ENCODE measurements at places on chromosomes 7 and 10. TPM values are rescaled to one million over a fixed set of nuclear protein-coding genes. Genes with fewer than 3 reads are reported as not detected.
A peak's percentile ranks its signal among the peaks of the same experiment; 100 is the strongest.

DNA sequence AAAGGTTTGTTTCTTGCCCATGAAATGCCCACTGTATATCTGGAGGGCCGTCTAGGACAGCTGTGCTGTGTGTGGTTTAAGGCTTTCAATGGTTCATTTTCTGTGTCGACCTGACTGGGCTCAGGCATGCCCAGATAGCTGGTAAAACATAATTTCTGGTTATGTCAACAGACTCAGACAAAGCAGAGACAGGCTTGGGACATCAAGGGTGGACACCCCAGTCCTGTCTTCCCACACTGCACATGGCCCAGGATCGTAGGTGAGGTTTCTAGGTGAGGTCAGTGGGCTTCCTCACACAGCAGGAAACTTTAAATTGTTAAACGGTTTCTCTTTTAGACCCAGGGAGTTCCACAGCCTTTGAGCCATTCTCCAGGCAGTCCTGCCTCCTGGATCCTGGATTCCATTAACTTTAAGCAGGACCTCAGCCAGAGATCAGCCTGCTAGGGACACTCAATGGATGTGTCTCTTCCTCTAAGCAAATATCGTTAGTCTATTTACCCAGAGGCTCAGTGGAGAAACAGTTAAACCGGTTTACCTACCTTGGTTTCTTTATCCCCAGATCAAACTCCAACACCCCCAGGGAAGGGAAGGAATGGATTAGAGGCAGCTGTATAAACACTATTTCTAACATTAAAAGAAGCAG is 66.4 kb downstream of the ST8SIA6 start:
- no peak for DNase-seq

DNA sequence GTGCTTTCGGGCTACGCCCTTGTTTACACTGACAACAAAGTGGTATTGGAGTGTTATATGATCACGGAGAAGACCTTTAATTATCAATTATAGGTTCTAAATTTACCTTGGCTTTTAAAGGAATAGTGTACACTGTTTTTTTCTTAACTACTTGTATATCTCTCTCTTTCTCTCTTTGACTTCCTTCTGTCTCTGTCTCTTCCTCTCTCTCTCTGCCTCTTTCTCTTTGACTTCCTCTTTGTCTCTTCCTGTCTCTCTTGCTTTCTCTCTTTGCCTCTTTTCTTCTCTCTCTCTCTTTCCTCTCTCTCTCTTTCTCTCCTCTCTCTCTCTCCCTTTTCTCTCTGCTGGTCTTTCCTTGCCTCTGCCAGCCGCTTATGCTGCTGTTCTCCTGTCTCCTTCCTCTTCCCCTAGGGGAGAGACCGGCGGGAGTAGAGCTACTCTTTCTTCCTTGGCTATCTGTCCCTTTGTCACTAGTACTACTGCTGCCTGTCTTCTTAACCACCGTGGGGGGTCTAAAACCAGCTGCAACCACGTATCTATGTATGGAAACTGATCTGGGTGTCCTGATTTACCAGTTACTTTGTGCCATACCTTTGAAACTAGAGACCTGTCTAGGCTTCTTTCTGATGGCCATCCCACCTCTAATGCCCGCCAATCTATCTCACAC is 36.9 kb upstream of the GSDME start:
- DNase-seq = no peak

DNA sequence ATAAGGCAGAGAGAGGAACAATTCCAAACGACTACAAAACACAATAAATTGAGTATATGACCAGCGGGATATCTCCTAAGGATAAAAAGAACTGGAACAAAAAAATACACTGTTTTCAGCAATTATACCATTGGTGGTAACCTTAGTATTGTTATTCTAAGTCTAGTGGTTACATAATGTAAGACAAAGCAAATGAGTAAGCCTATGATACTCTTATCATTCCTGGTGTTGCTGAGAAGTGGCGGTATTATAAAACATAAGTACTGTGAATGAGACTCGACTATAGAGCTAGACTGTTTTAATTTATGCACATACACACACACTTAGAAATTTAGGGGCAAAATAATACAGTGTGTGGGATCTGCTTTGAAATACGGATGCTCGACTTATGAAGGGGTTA is 107.7 kb downstream of the NRBF2 start:
- DNase-seq = no peak

- DNase-seq = no peak
Measured at GRCh38 chr10:77082601-77083252, 554.9 kb downstream of the KCNMA1 start.

- no peak for DNase-seq
Measured at GRCh38 chr7:115693779-115694178, 336.8 kb downstream of the TFEC start.

GRCh38 chr10:119919826-119920225 is 27.3 kb downstream of the SEC23IP start:
- no peak for DNase-seq

DNA sequence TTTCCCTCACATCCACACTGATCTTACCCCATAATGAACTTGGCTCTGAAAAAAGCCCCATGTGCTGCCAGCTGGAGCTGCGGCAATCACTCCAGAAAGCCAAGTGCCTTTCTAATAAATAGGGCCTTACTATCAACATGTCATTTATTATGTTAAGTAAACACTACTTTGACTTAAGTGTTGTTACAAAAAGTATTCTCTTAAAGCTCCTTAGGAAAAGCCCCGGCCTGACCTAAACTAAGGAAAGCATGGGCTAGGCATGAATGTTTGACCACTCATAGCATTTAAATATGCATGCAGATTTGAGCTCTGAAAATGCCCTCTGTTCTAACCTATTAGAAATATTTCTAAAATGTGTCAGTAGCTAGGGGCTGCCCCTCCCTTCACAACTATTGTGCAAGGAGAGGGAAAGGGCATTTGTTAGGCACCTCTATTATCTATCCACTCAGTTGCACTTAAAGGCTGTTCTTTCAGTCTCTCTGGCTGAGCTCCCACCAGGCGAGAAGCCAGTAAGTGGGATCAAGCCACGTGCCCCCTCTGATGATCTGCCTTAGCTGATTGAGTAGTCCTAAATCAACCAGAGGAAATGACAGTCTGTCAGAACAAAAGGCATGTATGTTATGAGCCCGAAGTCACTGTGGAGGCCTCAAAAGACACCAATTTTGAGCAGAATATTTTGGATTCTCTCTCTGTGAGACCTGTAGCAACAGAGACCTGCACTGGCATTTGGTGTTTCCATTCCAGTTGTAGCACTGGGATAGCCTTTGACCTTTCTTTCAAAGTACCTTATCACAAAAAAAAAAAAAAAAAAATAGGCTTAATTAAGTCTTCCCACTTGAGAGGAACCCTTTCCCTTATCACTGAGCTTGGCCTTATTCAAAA is 77.1 kb downstream of the ITGB8 start:
- DNase-seq = no peak

GRCh38 chr7:127391591-127392181 is 822 bp downstream of the ZNF800 start:
- DNase-seq = peak; percentile 7

- no peak for DNase-seq
Measured at GRCh38 chr7:19101472-19101871, 16.0 kb downstream of the TWIST1 start.

DNA sequence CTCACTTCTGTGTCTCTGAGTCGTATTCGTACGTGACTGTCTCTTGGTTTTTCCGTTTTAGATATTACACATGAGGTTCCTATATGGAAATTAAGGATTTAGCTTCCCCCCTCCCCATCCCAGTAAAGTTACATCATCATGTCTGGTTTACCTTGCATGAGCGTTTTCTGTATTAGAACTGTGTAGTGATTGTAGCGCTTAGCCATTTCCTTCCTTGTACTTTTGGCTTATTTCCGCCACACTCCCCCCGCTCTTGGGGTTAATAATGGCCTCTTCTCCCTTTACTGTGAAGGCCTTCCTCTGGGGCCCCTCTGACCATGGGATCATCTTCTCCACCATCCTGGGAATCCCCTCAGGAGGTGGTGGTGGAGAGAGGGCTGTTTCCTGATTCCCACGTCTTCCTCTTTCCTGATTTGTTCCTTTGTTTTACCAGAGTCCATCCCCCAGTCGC is 27.2 kb upstream of the AP5Z1 start:
- no peak for DNase-seq

GRCh38 chr10:129448086-129448485 is 19.0 kb upstream of the MGMT start:
- DNase-seq = no peak

DNA sequence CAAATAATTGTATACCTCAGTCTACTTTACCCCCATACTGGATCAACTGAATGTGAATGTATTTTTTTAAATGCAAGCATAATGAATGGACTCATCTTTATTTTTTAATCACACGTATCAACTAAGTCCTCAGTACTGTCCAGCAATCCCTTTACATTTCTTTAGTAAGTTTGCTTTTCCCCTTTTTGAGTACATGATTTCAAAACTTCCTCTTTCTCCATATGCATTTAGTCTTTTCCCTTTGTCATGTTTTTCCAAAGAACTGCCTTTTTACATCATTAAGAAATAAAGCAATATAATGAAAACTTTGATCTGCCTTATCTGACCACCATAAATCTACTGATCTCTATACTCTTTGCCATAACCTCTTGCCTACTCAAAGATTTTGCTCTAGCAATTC is 182.5 kb upstream of the AKR1E2 start:
- no peak for DNase-seq

NCF1 gene
- 3.1 TPM for total RNA-seq

CPVL gene
- 20.2 TPM for total RNA-seq

ACSL5 gene
- total RNA-seq = 9.3 TPM

DENND2A gene
- total RNA-seq = 37.9 TPM

EGR2 gene
- total RNA-seq = 1.1 TPM

BAMBI gene
- 6.2 TPM for total RNA-seq

VSTM4 gene
- 15.1 TPM for total RNA-seq
